ENCODE measurements at places on chromosomes 11 and 22.

GRCh38 chr11:96279896-96280290 is 63.1 kb downstream of the MAML2 start:
- no peak for DNase-seq

- no peak for DNase-seq
These were observed 81.8 kb downstream of the ETS1 start for GRCh38 chr11:128505449-128506065.

DNA sequence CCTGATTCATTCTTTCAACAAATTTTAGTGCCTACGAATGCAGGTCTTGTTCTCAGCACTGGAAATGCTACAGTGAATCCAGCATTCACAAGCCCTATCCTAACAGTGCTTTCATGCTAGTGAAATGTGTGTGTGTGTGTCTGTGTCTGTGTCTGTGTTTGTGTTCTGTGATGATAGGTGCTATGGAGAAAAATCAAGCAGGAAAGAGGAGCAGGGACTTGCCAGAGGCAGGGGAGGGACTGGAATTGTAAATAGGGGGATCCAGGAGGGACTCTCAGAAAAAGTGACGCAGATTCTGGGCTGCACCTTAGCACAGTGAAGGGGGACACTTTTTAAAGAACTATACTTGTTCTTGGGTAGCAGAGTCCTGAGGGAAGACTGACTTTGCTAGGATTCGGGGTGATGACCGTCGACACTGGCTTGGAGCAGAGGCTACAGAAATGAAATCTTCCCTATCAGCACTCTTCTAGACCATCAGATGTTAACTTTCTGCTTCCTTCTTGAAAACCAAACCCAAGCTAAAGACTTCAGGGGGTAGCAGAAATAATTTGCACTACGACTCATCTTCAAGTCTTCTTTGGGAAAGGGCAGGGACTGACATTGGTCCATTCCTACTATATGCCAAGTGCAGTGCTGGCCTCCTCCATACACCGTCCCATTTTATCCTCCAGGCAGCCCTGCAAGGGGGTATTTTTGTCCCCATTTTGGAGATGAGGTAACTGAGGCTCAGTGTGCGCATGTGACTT is 39.3 kb upstream of the PTPRJ start:
- no peak for DNase-seq

DNA sequence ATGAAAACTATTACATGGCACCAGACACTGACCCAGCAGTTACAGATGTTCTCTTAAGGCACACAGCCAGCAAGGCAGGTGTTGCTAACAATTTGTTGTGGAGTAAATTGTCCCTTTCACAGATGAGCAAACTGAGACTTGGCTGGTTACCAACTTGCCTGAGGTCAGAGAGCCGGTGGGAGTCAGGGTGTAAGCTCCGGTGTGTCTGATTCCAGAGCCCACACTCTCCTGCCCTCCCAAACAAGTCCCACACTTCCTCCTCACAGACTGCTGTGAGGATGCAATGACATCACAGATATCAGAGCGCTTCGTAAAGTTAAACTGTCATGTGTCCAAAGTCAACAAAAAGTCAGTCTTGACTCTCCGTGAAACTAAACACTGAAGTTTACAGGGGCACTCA is 12.5 kb downstream of the GDPD5 start:
- no peak for DNase-seq

DNA sequence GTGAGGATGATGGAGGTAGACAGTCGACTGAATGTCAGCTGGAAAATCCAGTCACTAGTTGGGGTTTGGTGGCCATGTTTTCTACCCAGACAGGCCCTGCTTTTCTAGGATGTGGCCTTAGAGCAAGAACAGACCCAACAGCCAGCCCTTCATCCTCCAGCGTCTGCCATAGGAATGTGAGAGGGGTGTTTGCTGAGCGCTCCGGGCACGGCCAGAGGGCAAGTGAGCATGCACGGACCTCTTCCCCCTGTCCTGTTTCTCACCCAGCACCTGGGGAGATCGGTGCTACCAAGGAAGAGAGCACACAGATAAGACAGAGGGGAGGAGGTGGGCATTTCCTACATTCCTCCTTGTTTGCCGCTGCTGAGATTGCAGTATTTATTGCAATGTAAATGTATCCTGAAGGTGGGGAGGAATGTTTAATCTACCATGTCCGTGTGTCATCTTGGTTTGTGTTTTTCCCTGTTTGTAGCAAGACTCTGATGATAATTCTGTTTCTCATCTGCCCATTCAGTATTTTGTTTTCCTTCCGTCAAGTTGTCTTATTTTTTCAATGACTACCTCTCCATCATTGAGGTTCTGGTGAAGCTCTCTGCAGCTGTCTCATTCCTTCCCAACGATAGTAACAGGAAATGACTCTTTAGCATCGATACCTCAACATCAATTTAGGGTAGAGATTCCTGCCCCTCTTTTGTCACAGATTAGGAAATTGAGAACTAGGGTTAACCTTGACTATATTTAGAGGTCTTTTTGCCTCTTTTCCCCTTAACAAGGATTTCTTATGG is 4.9 kb upstream of the ATF4 start:
- peak; percentile 27 for DNase-seq

DNA sequence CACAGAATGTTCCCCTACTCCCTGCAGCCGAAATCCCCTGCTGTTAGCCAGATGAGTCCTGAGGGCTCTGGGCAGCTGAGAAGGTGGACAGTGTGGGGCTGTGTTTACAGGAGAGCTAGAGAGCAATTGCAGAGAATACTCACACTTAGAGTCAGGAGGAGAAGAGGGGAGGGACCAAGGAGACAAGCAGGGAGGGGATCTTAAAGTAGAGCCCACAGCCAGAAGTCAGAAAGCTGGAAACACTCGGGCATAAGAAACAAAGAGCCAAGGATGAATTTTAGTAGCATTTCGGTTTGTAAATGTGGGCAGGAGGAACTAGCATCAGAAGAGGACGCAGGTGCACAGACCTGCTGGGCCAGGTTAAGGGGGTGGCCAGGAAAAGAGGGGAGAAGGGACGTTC is 1435.9 kb downstream of the BRD1 start:
- no peak for DNase-seq

- no peak for DNase-seq
These were observed 23.7 kb upstream of the ARFGAP3 start for GRCh38 chr22:42880815-42881214.

GRCh38 chr11:12330485-12331231 is 46.7 kb upstream of the PARVA start:
- DNase-seq: no peak

- no peak for DNase-seq
These were observed 49.2 kb downstream of the GRAMD1B start for GRCh38 chr11:123479048-123479837.

GRCh38 chr11:106280036-106280435 is 202.6 kb downstream of the AASDHPPT start:
- DNase-seq: no peak

DNA sequence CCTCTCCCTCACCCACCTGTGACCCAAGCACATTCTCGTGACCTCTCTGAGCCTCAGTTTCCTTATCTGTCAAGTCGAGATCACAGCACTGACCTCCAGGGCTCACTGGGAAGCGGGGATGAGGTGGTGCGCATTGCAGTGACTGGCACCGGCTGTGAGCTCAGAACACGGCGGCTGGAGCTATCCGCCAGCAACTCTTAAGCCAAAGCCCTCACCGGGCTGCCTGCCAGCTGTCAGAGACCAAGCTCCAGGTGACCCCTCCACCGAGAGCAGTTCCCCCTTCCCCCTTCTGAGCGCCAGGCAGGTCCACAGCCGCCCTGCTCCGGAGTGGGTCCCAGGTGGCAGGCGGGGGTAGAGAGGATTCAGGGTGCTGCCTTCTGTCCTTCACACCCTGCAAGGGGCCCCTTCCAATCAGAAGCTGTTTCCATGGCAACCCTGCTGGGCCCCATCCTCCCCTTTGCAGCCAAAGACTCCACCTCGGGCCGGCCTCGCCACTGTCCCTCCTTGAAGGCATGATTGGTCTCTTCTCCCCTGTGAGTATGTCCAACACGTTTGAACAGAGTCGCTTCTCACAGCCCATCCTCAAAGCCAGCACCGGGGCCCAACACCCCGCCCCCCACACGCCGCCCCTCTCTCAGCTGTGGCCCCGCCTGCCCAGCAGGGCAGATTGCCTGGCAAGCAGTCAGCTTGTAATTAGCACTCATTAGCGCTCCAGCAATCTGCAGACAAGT is 98.7 kb downstream of the WNT7B start:
- no peak for DNase-seq

DNA sequence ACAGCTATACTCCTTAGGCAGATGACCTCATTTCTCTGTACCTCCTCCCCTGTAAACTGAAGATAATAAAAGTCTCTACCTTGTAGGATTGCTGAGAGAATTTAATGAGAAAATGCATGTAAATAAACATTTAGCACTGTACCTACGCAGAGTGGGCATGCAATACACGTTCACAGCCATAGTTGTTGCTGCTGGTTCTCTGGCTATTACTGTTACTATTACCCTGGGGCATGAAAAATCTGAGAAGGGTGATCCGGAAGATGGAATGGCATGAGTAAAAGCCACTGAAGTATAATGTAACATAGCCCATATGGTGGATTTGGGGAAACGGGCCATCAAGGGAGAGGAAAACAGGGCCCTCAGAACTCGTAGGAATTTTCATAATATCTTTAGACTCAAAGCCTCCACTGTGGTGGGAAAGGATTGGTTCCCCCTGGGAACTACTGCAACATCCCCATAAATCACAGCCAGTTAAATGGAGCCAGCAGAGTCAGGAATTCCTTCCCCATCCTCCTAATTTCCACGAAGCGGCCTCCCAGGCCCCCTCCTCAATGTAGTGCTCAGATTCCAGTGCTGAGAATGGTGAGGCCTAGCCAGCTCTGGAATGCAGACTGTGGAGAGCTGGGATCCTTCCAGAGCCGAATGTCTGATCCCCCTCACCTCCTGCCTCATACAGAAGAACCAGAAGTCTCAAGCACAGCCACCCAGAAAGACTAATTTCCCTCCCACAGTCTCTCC is 205.3 kb downstream of the MN1 start:
- DNase-seq: no peak

- DNase-seq: no peak
These were observed at the start of gene KCNA4 for GRCh38 chr11:30016588-30017363. Gene KCNA4, minus strand, starts transcription at chr11:30017030. Its CDS starts 4,352 bp downstream, at chr11:30012678.

DNA sequence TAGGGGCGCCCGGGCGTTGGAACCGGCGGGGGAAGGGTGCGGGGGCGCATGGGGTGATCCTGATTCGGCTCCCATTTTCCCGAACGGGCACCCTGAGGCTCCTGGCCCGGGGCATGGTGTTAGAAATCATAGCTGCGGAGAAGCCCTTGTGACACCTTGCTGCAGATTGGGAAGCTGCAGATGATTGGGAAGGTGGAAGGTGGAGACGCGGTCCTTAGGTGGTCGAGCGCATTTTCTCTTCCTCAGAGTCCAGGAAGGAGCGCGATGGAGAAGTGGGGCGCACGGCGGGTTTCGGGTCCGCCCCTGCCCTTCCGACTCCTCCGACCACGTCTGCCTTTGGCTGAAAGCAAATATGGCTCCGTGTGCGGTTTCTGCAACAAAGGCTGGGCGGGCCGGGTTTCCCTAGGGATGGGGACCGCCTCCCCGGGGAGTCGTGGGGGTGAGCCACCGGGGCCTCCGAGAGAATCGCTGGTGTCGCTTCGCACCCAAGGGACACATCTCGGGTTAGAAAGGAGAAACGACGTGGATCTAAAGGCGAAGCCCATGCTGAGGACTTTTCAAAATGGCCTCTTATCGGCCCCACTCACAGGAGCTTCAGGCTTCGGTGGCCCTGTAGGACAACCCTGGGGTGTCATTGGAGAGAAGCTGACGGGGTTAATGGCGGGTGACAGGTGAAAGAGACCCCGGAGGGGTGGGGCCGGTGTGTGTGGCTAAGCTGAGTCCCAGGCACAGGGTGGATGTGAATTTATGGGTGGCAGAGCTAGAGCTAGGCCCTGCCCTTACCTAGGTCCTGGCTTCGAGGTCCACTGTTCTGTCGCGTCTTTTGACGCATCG is 707 bp upstream of the FTH1 start:
- DNase-seq: peak; percentile 40

GRCh38 chr11:118240999-118241763 is 11.0 kb downstream of the MPZL3 start:
- DNase-seq: peak; percentile 60

DNA sequence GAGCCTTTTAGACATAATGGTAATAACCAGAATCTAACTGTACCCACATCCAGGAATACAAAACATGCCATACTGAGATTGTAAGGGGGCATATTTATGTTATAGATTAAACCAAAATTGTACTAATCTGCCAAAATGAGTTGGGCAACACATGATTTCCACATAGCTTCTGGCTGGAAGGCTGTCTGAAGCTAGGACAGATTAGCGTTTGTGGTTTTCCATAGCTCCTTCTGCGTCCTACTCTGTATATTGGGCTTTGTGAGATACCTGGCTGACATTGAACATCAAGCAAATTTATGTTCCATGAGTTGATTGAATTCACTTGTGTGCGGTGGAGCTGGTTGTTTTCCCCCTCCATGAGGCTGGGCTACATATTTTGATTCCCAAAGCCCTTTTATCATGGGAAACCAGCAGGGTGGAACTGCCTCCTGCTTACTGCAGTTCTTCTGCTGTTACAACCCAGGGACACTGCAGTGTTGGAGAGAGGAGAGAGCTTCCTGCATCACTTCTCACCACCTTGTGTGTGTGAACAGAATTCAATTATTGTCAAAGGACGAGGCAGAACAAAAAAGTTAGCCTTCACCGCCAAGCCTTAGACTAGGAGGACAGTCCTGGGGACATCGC is 114.9 kb downstream of the C11orf91 start:
- DNase-seq: no peak

DNA sequence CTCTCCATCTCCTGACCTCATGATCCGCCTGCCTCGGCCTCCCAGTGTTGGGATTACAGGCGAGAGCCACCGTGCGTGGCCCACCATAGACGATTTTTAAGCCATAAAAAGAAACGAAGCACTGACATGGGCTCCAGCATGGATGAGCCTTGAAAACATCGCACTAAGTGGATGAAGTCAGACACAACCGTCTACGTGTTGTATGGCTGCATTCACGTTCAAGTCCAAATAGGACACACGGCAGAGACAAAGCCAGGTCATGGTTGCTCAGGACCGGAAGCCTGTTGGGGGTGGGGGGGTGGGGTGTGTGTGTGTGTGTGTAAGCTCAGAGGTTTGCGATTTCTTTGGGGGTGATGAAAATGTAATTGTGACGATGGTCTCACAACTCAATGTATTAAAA is 10.0 kb downstream of the RRP7A start:
- DNase-seq: no peak

DNA sequence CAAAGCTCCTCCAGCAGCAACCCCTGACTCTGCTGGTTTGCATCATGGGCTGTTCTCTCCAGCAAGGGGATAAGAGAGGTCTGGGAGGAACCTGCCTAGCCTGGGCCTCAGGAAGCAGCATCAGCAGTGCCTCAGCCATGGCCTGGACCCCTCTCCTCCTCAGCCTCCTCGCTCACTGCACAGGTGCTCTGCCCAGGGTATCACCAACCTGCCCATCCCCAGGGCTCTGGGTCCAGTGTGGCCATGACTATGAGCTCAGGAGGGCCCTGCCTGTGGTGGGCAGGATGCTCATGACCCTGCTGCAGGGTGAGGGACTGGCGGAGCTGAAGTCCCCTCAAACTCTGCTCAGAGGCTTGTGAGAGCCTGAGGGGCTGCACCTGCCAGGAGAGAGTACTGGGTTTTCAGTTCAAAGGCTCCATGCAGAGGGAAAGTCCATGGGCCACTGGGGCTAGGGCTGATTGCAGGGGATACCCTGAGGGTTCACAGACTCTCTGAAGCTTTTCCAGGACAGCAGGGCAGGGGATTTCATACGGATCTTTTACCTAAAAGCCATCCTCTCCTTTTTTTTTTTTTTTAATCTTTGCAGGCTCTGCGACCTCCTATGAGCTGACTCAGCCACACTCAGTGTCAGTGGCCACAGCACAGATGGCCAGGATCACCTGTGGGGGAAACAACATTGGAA is 115.8 kb upstream of the IGLL5 start:
- no peak for DNase-seq

Measured in PC-9 (cell line).